ENCODE measurements at places on chromosomes 4 and X. TPM values are rescaled to one million over a fixed set of nuclear protein-coding genes. Genes with fewer than 3 reads are reported as not detected.

- no peak for DNase-seq
Measured at GRCh38 chr4:77175201-77175611, 18.2 kb downstream of the CCNG2 start.

GRCh38 chr4:4864443-4864939, 5.0 kb downstream of the MSX1 start:
- DNase-seq: no peak

GRCh38 chrX:130789793-130790192, 113.2 kb downstream of the ENOX2 start:
- no peak for DNase-seq

- DNase-seq: no peak
Measured at GRCh38 chrX:144297221-144297620, 413.4 kb downstream of the UBE2NL start.

DNA sequence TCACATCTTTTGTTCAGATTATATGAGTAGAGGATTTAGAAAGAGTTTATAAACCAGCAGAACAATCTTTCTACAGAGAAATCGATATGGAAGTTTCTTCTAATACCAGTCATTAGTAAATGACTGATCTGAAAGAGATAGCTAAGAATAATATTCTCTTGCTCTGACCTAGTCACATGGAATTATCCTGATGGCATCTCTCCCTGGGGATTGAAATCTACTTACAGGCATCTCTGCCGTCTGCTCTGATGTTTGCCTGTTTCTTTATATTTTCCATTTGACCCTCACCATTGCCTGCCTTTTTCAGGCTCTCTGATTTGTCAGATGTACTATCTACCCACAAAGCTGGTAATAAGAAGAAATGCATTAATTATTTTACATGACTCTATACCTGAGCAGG, 1157.3 kb downstream of the PCDH7 start:
- DNase-seq: no peak

DNA sequence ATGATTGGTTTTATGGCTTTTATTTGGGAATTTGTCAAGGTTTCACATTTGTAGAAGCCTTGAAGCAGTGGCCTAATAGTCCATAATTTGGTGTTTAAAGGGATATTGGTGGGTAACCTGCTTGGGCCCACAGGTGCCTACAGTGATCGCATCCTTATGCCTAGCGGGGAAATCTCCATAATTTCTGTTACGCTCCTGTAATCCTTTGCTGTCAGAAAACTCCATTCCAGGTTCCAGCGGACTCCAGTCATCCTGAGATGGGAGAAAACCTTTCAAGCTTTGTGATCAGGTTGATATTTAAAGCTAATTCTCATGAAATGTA, 257.0 kb upstream of the JADE1 start:
- DNase-seq: no peak

GRCh38 chr4:93897559-93897958, 69.0 kb downstream of the ATOH1 start:
- DNase-seq: no peak

The CT83 gene
- 30.5 TPM for total RNA-seq

The VCX3B gene
- total RNA-seq: not detected

DNA sequence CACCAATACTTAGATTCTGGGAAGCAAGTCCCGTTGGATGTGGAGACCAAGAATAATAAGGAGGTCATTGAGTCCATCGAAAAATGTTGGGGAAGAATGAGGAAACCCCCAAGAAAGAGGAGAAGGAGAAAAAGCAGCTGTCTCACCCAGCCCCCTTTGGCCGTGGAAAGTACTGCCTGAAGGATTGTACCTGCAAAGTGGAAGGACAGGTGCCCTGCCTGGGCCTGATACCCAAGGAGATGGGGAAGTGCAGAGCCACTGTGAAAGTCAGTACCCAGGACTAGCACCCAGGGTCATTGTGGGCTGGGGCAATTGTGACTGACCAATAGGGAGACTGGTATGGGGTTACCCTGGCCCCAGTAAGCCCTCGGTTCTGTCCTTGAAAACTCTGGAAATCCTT, 13.8 kb upstream of the CFAP299 start:
- no peak for DNase-seq

- no peak for DNase-seq
Measured at GRCh38 chrX:21698272-21698671, 40.1 kb upstream of the KLHL34 start.

DNA sequence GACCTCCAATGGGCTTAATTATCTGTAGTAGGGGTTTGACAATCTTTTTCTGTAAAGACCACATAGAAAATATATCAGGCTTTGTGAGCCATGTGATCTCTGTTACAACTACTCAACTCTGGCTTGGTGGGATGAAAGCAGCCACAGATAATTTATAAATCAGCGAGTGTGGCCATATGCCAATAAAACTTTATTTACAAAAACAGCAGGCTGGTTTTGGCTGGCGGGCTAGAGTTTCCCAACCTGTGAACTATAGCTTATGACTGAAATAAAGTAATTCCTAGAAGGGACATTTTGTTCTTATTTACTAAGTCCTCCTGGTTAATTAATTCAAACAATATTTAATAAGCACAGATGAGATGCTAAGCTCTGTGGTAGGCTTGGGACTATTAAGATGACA, 35.9 kb upstream of the AMELX start:
- no peak for DNase-seq

DNA sequence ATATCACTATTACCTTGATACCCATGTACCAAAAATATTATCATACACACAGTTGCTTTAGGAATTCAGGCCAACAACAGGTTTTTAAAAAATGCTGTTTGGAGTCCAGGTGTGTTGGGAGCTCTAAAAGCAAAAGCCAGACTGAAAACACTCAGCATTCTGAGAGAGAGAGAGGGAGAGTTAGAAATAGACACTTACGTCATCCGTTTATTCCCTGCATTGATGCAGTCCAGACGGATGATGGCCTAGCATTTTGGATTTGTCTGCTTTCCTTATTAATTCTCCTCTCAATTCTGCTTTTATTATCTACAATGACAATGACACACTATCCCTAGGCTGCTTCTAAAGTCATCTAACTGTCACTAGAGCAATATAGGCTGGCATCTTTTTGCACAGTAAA, 358.3 kb upstream of the BOD1L1 start:
- DNase-seq: no peak

DNA sequence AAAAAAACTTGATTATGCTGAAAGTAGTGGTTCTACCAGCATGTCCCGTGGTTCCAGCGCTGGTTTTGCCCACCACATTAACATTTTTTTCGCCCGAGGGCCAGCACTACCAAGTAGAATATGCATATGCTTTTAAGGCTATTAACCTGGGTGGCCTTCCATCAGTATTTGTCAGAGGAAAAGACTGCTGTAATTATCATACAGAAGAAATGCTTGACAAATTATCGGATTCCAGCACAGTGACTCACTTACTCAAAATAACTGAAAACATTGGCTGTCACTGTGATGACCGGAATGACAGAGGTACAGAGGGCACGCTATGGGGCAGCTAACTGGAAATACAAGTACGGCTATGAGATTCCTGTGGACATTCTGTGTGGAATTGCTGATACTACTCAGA, 34.6 kb downstream of the PRPS2 start:
- DNase-seq: peak; percentile 63

The PGAM4 gene
- not detected for total RNA-seq

GRCh38 chrX:150316564-150316963, 46.6 kb upstream of the MAMLD1 start:
- no peak for DNase-seq

The KLKB1 gene
- total RNA-seq: 2.9 TPM

The PF4V1 gene
- not detected for total RNA-seq

GRCh38 chr4:13537011-13537831, 7.1 kb downstream of the NKX3-2 start:
- no peak for DNase-seq

GRCh38 chr4:54322818-54323417, 93.8 kb downstream of the PDGFRA start:
- DNase-seq: peak; percentile 67

- no peak for DNase-seq
Measured at GRCh38 chr4:180665481-180665880, 1577.7 kb upstream of the TENM3 start.

GRCh38 chrX:21975812-21976211, 35.3 kb downstream of the SMS start:
- no peak for DNase-seq

The NUP62CL gene
- total RNA-seq: 18.0 TPM

The CENPVL2 gene
- not detected for total RNA-seq

- no peak for DNase-seq
Measured at GRCh38 chr4:83174844-83175414, 60.4 kb upstream of the PLAC8 start.

The MAGEE1 gene
- total RNA-seq: 0.80 TPM

The IL2 gene
- total RNA-seq: not detected

The FATE1 gene
- not detected for total RNA-seq

- no peak for DNase-seq
Measured at GRCh38 chr4:15343000-15343399, 84.8 kb upstream of the C1QTNF7 start.

DNA sequence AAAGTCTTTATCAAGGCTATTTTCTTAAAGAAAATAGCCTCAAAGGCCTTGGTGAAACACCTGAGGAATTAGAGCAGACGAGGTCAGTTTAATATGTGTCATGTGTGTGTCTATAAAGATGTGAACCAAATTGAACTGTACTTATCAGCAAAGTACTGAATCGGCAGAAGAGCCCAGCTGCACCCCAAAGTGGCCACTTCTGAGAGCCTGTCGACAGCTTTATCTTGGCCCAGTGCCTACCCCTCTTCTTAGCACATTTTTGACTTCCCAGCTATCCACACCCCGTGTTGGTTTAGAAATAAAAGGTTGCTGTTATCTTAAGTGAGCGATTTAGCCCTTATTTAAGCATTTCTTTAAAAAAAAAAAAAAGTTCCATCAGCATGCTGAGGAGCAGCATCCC, 329.7 kb downstream of the FBXW7 start:
- no peak for DNase-seq

- no peak for DNase-seq
Measured at GRCh38 chr4:84579403-84579776, 3.5 kb upstream of the CDS1 start.

DNA sequence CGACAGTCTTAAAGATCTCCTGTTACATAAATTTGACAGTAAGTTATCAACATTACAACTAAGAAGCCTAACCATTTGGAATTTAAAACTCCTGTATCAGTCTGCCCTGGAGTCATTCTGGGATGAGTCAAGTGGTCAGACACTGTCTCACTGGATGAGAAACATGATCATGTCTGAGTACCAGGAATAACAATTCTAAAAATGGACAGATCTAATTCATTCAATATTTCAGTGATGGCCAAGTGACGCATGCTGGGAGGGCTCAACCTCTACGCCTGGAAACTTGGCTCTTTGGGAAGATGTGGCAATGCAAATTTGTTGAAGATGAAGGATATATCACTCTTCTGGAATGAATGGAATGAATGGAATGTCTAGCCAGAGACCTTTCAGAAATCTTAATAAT, 1427.2 kb downstream of the STIM2 start:
- no peak for DNase-seq

The CLIC2 gene
- total RNA-seq: 0.59 TPM

GRCh38 chr4:64001229-64001898, 407.9 kb downstream of the TECRL start:
- DNase-seq: no peak

DNA sequence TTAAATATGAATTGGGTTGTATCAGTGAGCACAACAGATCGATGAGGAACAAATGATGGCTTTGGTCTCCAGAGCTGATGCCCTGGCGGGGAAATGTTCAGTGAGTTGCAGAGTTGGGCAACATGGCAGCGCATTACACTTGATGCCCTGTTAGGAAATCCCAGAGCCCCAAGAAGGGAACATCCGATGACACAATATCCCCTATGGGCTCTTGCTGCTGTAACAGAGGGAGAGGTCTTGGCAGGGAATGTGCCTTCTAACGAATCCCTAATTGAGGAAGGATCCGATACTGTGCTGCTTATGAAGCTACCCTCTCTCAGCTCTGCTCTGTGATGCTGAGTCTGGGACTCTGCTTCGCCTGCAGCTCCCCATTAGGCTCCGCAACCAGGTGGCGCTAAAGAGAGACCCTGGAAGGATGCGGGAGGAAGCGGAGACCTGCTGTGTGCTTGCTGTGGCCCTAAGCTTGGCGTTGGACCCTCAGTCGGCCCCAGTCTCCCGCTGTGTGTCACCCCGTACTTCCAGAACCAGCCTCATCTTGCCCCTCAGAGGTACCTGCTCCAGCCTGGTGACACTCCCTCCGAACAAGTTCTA, 38.9 kb downstream of the PDHA1 start:
- DNase-seq: peak; percentile 75

DNA sequence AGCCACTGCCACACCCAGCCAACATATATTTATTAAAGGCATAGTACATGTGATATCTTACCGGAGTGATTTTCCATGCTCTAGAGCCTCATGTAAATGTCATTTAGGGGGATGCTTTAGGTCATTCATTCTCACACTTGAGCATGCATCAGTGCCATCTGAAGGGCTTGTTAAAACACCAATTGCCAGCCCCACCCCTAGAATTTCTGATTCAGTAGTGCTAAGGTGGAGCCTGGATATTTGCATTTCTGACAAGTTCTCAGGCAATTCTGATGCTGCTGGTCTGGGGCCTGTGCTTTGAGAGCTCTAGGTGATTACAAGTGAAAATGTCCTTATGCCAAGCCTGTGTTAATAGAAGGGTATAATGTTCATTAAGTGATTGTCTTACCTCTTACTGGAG, 107.7 kb downstream of the PHEX start:
- DNase-seq: no peak

The FRMD7 gene
- not detected for total RNA-seq

GRCh38 chr4:74362347-74362746, 2.6 kb upstream of the EREG start:
- DNase-seq: no peak

DNA sequence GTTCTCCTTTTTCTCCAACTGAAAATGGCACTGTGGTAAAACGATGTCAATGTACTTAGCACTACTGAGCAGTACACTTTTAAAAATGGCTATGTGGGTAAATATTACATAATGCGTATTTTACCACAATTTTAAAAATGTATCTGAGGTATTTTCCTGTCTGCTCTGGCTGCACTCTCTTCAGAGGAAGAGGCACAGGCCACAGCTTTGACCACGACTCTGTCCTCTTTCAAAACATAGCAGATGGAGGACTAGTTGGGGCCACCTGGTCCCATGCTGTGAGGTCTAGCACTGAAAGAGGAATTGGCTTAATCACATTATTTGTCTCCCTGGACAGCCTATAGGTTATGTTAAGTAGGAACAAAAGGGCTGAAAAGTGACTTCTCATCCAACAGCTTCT, 5.2 kb downstream of the KCNE5 start:
- DNase-seq: no peak

GRCh38 chr4:87073199-87074120, 138.6 kb downstream of the AFF1 start:
- DNase-seq: no peak

The VEGFD gene
- total RNA-seq: 1.6 TPM

The BEND2 gene
- not detected for total RNA-seq

- DNase-seq: no peak
Measured at GRCh38 chr4:120864969-120865368, 57.6 kb downstream of the PRDM5 start.

The AFM gene
- total RNA-seq: not detected

The PGM2 gene
- 33.0 TPM for total RNA-seq

GRCh38 chrX:17370191-17370590, 4.8 kb upstream of the NHS start:
- no peak for DNase-seq

The SYP gene
- 2.7 TPM for total RNA-seq

GRCh38 chr4:31365006-31365690, 645.0 kb downstream of the PCDH7 start:
- no peak for DNase-seq

- DNase-seq: no peak
Measured at GRCh38 chrX:39144323-39144722, 343.1 kb downstream of the MID1IP1 start.
